ENCODE measurements at places on chromosomes 5 and 9. TPM values are rescaled to one million over a fixed set of nuclear protein-coding genes. Genes with fewer than 3 reads are reported as not detected.

Gene PFN3
- total RNA-seq, result not detected

Gene BSPRY
- 5.5 TPM for total RNA-seq

Gene TMEM203
- 44.1 TPM for total RNA-seq

Gene GPR150
- total RNA-seq, result not detected

Gene PAM
- total RNA-seq, result 67.8 TPM

Gene RARS1
- total RNA-seq, result 108 TPM

Gene KIF4B
- 0.08 TPM for total RNA-seq

Gene ORM1
- total RNA-seq, result not detected

Gene SLC6A7
- 0.07 TPM for total RNA-seq

Gene ANXA1
- 5.7 TPM for total RNA-seq

Gene UGT3A2
- 19.4 TPM for total RNA-seq

Gene GDA
- total RNA-seq, result 3.0 TPM

Gene DND1
- 0.41 TPM for total RNA-seq

Gene LRRC70
- total RNA-seq, result 0.17 TPM

Gene HMHB1
- total RNA-seq, result not detected

Gene EPB41L4A
- total RNA-seq, result 4.6 TPM

Gene FAM151B
- total RNA-seq, result 1.1 TPM

Gene ALAD
- 13.0 TPM for total RNA-seq

Gene FOXD4L5
- total RNA-seq, result 0.13 TPM

Gene TAF11L11
- not detected for total RNA-seq

Gene CCDC180
- 8.2 TPM for total RNA-seq
